ENCODE measurements at places on chromosomes 4 and X.

GRCh38 chr4:38785901-38786402 lies 3.2 kb upstream of the TLR10 start:
- DNase-seq: peak; percentile 84

DNA sequence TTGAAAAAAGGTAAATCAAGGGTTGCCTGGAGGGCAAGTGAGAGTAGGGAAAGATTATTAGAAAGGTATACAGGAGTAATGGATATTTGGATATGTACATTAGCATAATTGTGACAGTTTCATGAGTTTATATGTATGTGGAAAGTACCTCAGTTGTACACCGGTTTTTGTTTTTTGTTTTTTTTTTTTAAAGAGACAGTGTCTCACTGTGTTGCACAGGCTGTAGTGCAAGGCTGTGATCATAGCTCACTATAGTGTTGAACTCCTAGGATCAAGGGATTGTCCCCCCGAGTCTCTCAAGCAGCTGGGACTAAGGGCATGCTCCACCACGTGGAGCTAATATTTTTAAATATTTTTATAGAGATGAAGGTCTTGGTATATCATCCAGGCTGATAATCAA lies 15.3 kb upstream of the HPGD start:
- no peak for DNase-seq

DNA sequence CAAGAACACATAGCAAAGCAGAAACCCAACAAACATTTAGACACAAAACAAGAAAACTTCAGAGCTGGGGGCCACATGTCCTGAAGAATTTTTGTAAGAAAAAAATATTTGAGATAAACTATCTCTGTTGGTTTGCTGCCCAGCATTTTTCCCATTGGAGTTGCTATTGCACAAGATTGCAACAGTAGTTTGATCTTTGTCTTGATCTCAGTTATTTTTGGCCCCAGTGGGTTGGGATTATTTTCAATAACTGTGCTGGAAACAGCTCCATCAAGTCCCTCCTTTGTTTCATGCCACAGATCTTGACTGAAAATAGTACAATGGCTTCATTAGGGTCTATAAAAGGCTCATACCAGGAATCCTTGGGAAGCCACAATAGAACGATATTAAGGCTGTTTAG lies 103.8 kb upstream of the RAI2 start:
- DNase-seq: no peak

GRCh38 chr4:120007191-120007871 lies 59.3 kb downstream of the MAD2L1 start:
- DNase-seq: peak; percentile 5

DNA sequence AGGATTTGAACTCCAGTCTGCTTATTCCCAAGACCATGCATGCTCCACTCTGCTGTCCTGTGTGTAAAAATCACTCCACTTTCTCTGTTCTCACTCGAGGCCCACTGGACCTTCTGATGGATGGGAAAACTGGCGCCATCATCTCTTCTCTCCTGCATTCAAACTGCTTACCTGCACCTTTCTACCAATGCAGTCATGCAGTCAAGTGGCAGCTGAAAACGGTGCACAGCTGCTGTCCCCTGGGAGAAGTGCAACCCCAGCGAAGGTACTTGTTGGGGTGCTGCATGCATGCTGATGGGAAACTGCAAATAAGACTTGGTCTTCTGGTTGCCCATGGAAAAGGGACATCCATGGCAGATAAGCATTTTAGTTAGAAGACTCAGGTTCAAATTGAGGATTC lies 147.1 kb downstream of the EVC2 start:
- DNase-seq: no peak

DNA sequence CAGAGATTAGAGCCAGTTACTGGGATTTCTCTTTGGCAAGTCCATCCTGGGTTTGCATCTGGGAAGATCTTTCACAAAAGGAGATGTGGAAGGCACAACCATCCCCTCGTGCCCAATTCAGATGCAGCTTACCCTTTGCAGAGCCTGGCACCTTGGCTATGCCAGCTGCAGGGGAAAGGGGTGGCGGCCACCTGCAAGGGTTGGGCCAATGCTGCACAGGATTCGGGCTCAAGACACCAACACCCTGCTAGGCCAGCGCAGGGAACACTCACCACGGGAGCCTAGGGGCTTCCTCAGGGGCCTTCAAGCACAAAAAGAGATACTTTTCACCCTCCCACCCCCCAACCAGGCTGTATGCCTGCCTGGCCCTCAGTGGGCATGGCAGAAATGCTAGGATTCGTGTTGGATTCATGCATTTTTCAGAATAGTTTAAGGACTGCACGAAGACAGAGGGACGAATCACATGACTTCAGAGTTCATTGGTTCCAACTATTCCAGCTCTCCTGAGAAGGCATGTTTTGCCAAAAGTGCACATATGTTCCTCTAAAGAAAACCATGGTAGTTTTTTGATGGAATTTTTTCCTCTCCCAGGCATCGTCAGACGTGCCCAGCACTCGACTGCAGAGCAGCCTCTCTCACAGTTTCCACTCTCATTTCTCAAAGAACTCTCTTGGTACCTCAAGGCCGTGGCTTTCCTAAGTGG lies 94.4 kb downstream of the PHKA2 start:
- DNase-seq: no peak

GRCh38 chrX:120205816-120206753 lies 44.5 kb upstream of the ZBTB33 start:
- no peak for DNase-seq

- no peak for DNase-seq
Measured at GRCh38 chr4:8195841-8196458, 3.1 kb upstream of the SH3TC1 start.

All from pons (tissue), 1 donor.